ENCODE measurements at places on chromosomes 11 and 22.

- no peak for DNase-seq
These were observed 210.4 kb upstream of the GRIA4 start for GRCh38 chr11:105399511-105399910.

DNA sequence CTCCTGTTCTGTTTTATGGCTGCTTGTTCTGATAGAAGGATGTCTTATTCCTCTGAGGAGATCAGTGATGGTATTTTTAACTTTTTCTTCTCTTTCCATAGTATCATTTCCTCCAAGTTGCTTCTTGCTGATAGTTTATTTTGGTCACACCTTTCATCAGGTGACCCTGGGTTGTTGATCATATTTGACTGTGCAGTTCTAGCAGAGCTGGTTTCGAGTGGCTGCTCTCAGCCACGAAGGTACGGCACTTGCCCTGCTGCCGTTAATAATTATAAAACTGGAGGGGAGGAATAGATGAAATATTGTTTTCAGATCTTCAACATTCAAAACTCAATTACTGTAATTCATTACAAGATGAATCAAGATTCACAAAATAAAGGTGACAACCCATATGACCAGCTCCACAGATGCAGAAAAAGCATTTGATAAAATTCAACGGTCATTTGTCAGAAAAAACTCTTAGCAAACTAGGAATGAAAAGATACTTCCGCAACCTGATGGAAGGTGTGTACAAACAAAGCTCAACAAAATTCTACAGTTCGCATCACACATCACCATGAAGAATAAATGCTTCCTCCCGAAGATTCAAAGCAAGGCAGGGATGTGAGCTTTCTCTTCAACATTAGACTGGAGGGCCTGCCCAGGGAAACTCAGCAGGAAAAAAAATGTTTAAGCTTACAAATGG lies 59.2 kb upstream of the RTL6 start:
- no peak for DNase-seq

- peak; percentile 77 for DNase-seq
These were observed at the start of gene CHRM4 for GRCh38 chr11:46391578-46392420. TSS of gene CHRM4 (minus strand) at chr11:46391776. CDS start at chr11:46386557, 5,219 bp downstream.

- DNase-seq = no peak
These were observed 65.5 kb downstream of the FBLN1 start for GRCh38 chr22:45568213-45568612.

DNA sequence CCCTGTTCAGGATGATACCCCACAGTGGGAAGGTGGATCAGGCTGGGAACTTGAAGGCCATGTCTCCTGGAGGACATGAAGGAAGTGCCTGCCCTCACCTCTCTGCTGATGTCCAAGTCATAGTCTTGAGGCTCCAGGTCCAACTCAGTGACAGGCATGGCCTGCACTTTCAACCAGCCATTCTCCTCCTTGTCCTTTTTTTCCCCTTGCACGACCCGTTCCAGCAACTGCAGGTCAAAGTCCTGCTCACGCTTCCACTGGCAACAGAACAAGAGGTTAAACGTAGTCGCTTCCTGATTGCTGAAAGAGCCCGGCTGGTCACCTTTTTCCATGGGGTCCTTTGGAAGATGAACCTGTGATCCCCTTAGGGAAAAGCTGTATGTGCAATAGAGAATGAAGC lies 47.7 kb downstream of the C11orf58 start:
- no peak for DNase-seq

DNA sequence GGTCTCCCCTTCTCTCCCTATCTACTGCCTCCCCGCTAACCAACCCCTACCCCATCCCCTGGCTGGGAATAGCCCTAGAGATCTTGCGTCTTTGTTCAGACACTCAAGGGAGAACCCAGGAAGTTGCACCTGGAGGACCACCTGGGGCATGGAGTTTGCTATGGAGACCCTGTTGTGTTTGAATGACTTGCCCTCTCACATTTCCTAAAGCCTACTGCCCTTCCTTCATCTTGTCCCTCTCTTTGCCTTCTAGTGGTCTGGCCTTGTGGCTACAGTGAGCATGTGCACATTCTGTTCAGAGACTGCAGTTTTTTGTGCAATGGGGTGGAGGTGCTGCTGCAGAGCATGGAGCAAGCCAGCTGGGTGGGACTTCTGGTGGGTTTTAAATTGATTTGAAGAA lies 42.5 kb downstream of the ZNRF3 start:
- no peak for DNase-seq

GRCh38 chr11:56816259-56816658 lies 67.8 kb upstream of the OR9G4 start:
- no peak for DNase-seq

DNA sequence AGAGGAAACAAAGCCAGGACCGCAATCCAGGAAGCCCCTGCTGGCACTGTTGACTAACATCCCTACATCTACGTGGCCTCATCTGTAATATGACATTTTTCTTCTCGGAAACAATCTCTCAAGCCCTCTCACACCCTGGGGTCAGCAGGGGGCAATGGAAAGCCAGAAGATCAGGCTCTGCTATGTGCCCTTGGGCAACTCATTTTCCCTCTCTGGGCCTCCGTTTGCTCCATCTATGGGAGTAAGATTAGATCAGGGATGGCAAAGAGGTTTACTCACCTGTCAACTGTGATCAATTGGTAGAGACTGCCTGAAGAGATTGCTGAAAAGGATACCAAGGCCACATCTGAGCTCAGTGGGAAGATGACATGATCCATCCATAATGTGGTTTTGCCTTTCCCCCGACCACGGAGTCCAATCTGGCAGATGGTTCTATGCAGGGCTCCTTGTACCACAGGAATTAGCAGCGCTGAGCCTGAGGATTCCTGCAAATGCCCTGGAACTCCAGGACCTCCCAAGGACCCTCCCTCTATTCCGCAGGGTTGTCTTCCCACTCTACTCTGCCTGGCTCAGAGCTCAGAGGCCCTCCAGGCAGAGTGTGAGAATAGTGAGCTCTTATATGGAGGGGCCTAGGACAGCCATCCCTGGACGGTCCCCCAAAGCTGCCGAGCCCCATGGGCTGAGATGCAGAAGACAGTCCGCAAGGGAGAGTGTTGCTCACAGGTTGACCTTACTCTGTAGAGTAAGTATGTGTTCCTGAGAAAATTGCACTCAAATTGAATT lies 66.1 kb downstream of the CHST1 start:
- DNase-seq = no peak

- no peak for DNase-seq
These were observed 18.0 kb upstream of the CHST1 start for GRCh38 chr11:45683271-45684058.

DNA sequence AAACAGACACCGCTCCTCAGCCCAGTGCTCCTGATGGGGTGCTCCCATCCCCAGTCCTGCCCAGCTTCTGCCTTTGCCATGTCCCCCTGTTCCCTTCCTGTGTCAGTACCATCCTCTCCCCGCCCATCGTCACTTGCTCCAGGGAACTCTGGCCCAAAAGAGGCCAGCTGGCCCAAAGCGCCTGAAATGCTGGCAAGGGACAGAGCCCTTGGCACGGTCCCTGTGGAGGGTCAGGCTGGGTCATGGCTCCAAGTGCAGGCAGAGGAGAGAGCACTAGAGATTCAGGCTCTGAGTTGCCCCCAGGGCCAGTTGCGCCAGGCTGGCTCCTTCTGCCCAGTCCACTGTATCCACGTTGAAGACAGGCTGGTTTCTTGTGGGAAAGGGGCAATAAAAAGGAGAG lies 8.4 kb upstream of the HDHD5 start:
- no peak for DNase-seq

DNA sequence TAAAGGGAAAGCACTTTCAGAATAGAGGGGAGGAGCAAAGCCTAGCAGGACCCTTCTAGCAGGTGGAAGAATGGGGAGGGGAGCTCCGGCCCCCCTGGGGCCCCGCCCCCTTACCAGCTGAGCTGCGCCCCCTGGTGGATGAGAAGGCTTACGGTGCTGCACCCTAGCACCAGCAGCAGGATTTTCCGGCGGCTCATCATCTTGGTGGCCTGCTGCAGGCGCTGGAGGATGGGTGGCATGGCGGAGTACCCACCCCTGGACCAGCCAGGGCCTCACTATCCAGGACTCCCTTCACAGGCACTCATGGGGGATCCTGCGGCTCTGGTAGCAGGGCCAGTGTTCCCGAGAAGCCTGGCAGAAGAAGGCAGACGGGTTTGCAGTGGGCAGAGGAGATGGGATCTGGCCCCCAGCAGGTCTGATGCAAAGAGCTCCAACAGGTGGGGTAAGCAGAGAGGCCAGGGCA lies 3.8 kb downstream of the GAL3ST3 start:
- DNase-seq = peak; percentile 95

GRCh38 chr11:46659908-46660307 lies 40.5 kb downstream of the ARHGAP1 start:
- DNase-seq = no peak

DNA sequence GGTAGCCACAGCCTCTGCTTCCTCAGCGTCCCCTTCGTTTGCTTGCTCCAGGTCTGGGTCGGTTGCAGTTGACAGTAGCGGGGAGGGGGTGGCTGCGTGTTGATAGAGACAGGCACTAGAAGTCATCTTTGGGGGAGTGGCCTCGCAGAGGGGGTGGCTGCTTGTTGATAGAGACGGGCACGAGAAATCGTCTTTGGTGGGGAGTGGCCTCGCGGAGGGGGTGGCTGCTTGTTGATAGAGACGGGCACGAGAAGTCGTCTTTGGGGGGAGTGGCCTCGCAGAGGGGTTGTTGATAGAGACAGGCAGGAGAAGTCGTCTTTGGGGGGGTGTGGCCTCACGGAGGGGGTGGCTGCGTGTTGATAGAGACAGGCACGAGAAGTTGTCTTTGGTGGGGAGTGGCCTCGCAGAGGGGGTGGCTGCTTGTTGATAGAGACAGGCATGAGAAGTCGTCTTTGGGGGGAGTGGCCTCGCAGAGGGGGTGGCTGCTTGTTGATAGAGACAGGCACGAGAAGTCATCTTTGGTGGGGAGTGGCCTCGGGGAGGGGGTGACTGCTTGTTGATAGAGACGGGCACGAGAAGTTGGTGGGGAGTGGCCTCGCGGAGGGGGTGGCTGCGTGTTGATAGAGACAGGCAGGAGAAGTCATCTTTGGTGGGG lies 328.3 kb downstream of the TBC1D22A start:
- DNase-seq = peak; percentile 47

- no peak for DNase-seq
These were observed 7.6 kb upstream of the FTH1 start for GRCh38 chr11:61974766-61975631.

GRCh38 chr11:55956521-55956920 lies 13.2 kb downstream of the OR10AG1 start:
- DNase-seq = no peak

DNA sequence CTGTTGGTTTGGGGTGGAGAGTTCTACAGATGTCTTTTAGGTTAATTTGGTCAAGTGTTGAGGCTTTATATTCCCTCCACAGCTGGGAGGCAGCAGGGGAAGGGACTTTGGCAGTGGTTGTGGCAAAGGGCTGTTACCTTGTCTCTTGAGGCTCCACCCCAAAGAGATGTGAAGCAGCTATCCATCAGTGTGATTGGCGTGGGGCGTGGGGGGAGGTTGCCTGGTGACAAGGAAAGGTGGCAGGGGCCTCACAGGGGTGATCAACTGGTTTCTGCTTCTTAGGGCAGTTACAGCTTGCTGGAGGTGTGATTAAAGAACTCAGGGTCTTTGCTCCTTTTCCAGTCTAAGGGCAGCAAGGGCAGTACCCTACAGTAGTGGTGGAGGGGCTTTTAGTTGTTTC lies 59.3 kb downstream of the FANCF start:
- no peak for DNase-seq

Data from neural progenitor cell (in vitro differentiated cells).